ENCODE measurements at places on chromosomes 1 and 21.
A peak's percentile ranks its signal among the peaks of the same experiment; 100 is the strongest.

- no peak for DNase-seq
These were observed 6.9 kb downstream of the PTPRF start for GRCh38 chr1:43537423-43538142.

DNA sequence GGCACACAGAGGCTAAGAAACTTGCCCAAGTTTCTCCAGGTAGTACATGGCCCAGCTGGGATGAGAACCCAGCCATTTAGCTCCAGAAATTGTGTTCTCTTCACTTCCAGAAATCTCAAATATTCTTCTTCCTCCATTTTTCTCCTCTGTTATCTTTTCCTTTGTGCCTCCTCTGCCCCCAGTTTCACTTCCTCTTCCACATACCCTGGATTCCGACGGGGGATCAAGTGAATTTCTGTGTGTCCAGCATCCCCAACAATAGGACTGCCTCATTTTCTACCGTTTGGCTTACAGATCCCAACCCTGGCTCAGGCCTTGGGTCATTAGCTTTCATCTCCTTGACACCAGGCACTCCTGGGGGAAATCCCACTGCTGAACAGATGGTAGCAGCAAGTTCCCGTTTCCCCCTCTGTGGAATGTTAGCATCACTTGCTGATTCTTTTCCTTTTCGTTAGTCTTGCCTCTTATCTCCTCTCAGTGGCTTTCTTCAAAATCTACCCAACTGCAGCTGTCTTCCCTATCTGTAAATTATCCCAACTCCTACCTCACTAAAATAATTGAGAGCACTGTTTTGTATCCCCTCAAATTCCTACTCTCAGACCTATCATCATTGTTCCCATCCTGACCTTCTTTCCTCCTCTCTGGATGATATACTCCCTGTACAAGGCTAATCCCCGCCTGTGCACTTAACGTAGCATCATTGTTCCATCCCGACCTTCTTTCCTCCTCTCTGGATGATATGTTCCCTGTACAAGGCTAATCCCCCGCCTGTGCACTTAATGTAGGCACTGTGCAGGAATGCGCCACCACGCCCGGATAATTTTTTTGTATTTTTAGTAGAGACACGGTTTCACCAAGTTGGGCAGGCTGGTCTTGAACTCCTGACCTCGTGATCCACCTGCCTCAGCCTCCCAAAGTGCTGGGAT, 36.5 kb downstream of the SCCPDH start:
- no peak for DNase-seq

GRCh38 chr1:169694304-169695075, 16.9 kb downstream of the SELL start:
- DNase-seq: no peak

- DNase-seq: no peak
These were observed 11.4 kb downstream of the FAM89A start for GRCh38 chr1:231028682-231029081.

DNA sequence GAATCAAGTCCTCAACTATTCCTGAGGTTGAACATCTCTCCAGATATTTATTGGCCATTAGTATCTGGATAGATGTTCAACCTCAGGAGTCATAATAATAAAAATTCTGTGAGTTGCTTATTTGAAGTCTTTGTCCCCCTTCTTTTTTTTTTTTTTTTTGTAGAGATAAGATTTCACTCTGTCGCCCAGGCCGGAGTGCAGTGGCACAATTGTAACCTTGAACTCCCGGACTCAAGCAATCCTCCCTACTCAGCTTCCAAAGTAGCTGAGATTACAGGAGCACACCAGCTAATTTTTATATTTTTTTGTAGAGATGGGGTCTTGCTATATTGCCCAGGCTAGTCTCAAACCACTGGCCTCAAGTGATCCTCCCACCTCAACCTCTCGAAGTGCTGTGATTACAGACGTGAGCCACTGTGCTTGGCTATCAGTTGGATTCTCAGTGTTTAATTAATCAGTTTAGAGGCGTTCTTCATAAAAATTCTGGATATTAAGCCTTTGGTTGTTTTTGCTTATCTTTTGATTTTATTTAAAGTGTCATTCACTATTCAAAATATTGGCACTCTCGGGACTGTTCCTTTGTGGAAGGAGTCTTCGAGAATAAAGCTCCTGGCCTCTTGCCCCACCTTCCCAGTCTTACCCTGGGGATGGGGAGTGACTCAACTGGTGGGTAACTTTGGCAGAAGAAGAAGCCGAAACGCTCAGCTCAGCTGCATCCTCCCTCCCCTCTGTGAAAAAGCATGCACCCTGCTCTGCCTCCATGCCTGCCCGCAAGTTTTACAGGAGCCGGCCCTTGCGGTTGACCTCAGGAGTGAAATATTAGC, 11.2 kb upstream of the HYI start:
- DNase-seq: no peak

GRCh38 chr1:153260585-153261280, 1.2 kb downstream of the LORICRIN start:
- no peak for DNase-seq

GRCh38 chr1:9700340-9700739, 48.8 kb downstream of the PIK3CD start:
- DNase-seq: no peak

GRCh38 chr1:7667625-7668218, 103.4 kb upstream of the VAMP3 start:
- DNase-seq: peak; percentile 72

DNA sequence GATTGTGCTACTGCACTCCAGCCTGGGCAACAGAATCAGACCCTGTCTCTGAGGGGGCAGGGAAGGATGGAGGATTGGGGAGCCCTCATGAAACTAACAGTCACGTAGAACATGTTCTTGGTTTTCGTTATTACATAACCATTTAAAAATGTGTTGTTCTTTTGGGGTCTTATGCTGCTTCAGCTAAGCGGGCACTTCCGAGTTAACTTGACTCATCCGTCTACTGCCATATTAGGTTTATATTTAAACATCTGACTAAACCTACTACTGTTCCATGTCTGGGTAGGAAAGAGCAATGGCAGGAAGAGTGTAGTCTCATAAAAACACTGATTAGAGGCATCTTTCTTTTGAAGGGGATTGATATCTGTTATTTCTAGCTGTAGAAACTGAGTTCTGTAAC, 59.5 kb upstream of the BMP8A start:
- DNase-seq: no peak

GRCh38 chr1:212453156-212453857, 20.6 kb downstream of the NENF start:
- no peak for DNase-seq

- no peak for DNase-seq
These were observed 524.5 kb downstream of the MATN1 start for GRCh38 chr1:30198795-30199403.

- DNase-seq: no peak
These were observed 6.2 kb downstream of the NECTIN4 start for GRCh38 chr1:161082996-161083747.

DNA sequence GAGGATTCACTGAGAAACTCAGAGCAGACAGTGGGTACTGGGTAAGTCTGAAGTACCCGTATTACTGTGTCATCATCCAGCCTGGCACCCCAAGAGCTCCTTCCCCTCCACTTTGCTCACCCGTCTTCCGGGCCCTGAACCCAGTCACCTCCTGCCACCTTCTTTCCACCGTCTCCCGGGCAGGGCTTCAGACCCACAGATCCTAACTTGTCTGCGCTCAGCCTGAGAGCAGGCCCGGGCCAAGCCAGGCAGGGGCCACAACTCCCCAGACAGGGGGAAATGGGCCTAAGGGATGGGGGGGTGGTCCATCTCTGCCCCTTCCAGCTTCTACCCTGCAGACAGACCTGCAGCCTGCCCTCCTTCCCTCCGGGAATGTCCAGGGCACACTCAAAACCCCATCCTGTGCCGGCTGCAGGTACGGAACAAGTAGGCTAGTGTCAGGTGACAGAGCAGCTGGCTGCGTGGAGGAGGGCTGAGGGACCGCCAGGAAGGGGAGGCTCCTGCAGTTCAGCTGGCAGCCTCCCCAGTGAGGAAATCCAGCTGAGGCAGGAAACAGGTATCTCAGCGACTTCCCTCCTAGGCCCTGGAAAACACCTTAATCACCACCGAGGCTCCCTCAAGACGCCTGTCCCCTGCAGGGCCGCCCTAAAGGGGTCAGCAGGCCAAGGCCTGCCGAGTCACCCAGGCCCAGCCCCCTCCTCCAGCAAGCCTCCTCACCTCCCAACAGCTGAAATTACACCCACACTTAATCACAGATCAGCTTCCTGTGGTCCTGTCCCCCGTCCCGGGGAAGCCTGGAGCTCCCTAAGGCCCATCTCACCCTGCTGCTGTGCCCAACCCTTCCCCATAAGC, 3.5 kb downstream of the HSPG2 start:
- DNase-seq: no peak

GRCh38 chr1:67532452-67533216, 102.4 kb upstream of the SERBP1 start:
- DNase-seq: no peak

DNA sequence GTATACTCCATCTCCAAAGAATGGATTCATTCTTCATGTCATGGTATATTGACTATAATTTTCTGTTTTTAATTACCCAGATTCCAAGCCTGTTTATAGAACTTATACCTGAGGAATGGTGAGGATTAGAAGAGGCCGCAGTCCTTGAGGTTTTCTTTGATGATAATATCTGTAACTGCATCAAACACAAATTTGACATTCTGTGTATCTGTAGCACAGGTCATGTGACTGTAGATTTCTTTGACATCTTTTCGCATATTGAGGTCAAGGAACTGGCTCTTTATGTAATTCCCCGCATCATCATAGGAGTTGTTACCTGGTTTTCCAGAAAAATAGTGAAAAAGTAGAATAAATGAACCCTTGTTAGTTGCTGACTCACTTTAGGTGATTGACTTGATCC, 16.2 kb downstream of the GNAT2 start:
- DNase-seq: no peak

DNA sequence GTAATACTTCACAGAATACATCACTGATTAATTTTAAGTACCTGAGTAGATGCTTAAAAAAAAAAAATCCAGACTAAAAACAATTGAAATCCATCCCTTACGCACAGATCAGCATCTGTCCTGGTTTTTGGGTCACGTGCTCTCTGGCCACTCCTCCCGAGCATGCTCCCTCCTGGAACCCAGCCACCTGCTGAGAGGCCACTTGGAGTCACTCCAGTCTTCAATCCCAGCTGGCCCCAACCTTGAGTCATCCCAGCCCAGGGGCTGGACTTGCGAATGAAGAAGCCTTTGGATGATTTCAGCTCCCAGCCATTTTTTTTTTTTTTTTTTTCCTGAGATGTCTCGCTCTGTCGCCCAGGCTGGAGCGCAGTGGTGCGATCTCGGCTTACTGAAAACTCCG, 8.9 kb downstream of the MAP1LC3C start:
- DNase-seq: no peak

- DNase-seq: no peak
These were observed 196.3 kb upstream of the SPAG17 start for GRCh38 chr1:118381197-118381869.

DNA sequence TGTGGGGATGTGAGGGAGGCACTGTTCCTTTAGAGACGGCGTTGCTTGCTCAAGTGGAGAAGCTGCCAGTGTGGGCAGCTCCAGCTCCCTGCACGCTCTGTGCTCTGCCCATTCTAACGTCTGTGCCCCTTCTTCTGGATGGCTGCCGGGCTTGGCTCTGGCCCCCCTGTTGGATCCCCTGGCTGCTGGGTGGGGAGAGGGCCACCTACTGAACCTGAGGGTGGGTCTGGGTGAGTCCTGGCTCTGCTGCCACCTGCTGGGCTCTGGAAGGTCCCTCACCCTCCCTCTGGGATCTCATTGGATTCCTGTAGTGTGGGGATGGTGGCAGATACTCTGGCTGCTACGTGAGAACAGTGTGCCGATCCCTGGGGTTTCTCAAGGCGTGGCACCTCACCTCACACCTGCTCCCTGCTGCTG, 5.0 kb downstream of the PFKL start:
- DNase-seq: peak; percentile 32

- no peak for DNase-seq
These were observed 3.7 kb downstream of the HES3 start for GRCh38 chr1:6247651-6248050.

DNA sequence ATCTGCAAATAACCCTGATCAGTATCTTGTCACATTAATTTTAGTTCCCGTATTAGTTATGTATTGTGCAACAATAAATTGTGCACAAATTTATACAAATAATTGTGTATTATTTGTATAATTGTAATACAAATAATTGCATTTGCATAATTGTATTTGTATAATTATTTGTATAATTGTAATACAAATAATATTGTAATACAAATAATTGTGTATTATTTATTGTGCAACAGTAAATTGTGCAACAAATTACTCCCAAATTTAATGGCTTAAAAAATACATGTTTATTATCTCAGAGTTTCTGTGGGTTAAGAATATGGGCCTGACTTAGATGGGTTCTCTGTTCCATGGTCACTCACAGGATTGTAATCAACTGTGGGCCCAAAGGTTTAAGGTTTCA, 86.2 kb upstream of the SAMSN1 start:
- DNase-seq: no peak

GRCh38 chr1:18569811-18570545, 60.7 kb upstream of the PAX7 start:
- no peak for DNase-seq

GRCh38 chr1:39727221-39727931, 11.3 kb upstream of the PPIE start:
- no peak for DNase-seq

GRCh38 chr1:213982289-213982671, 5.5 kb upstream of the PROX1 start:
- no peak for DNase-seq

GRCh38 chr1:61332196-61332753, 249.9 kb downstream of the NFIA start:
- DNase-seq: no peak

DNA sequence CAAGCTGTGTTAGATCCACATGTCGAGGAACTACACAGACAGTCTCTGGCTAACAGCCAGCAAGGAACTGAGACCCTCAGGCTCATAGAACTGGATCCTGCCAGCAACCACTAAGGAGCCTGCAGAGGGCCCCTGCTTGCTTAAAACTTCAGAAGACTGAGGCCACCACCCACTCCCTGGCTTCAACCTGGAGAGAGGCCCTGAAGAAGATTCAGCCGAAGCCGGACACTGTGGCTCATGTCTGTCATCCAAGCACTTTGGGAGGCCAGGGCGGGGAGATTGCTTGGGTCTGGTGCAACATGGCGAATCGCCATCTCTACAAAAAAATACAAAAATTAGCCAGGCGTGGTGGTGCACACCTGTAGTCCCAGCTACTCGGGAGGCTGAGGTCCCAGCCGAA, 92.6 kb upstream of the TMPRSS2 start:
- no peak for DNase-seq

- no peak for DNase-seq
These were observed 661 bp downstream of the PLEKHO1 start for GRCh38 chr1:150150133-150151021.
